ENCODE measurements at places on chromosomes 5 and 9. TPM values are rescaled to one million over a fixed set of nuclear protein-coding genes. Genes with fewer than 3 reads are reported as not detected.

The GCNT1 gene
- 2.9 TPM for polyA plus RNA-seq

The SPATA24 gene
- 6.6 TPM for polyA plus RNA-seq

The ADRA1B gene
- polyA plus RNA-seq, result not detected

The CERCAM gene
- 0.15 TPM for polyA plus RNA-seq

The MYMK gene
- polyA plus RNA-seq, result not detected

DNA sequence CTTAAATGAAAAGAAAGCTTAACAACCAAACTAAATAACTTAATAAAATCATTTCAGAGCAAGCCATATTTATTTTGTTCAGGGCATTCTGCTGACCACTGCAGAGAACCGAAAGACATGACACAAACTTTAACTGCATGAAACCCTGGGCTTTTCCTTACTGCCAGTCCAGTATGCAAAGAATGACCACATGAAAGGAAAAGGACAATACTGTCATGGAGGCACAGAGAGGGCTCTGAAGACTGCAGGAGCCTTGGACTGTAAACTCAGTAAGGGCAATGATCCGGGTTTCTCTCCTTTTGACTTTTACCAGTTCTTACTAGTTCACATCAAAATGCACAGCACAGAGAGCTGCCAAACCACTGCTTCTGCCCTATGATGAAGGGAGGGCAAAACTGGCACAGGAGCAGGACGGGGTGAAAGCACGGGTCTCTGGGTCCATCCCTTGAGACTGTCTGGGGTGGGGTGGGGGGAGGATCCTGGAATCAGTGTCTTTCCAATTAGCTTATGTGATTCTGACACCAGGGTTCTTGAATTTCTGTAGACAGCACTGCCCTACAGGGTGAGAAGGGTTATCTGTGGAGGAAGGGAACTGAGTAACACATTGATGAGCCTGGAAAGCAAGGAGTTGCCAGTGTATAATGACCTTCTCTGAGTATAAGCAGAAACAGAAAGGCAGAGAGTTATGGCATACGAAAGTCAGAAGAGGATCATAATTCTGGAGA lies 44.7 kb downstream of the RNF130 start:
- DNase-seq, result no peak

DNA sequence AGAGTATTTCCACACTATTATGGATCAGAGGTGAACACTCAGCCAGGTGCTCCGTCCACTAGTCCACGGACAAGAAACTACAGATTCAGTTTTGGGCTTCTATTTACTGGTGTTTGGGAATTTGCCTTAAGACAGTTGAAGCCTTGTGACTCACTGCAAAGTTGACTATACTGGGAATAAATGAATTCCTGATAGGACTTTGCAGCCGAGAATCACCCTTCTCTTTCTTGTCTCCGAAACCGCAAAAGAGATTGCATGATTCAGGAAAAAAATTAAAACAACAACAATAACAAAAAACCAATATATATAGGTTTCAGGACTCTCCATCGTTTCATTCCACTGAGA lies 716 bp downstream of the TMEM171 start:
- no peak for DNase-seq

DNA sequence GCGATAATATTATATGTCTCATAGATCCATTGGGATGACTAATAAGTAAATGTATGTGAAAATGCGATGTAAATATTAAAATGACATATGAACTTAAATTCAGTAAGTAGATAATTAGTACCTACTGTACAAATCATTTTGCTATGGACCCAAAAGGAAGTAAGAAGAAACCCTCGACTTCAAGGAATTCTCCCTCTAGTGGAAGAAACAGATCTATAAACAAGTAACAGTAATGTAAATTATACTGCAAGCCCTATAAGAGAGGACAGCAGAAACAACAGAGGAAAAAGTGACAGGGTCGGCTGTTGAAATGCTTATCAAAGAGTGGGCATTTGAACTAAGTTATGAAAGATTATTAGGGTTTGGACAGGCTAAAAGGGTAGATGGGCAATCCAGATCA lies 320.3 kb downstream of the DMAC1 start:
- no peak for DNase-seq

The TMEM232 gene
- 0.43 TPM for polyA plus RNA-seq

The ANKDD1B gene
- not detected for polyA plus RNA-seq

The C9orf43 gene
- polyA plus RNA-seq, result 0.72 TPM

The ANKRD55 gene
- 89.7 TPM for polyA plus RNA-seq

DNA sequence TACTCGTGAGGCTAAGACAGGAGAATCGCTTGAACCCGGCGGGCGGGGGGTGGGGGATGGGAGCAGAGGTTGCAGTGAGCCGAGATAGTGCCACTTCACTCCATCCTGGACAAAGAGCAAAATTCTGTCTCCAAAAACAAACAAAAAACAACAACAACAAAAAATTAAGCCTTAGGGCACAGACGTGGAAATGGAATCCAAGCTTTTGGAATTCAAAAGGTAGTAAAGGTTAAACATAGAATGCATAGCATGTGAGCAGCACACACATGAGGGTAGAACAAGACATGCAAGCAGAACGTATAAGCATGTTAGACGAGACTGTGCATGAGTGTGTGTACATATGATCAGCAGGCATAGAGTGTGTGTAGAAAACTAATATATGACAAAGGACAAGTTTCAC lies 68.0 kb downstream of the PTBP3 start:
- no peak for DNase-seq

GRCh38 chr5:41682641-41683040 lies 172.2 kb upstream of the PLCXD3 start:
- DNase-seq, result no peak

The PRUNE2 gene
- not detected for polyA plus RNA-seq

DNA sequence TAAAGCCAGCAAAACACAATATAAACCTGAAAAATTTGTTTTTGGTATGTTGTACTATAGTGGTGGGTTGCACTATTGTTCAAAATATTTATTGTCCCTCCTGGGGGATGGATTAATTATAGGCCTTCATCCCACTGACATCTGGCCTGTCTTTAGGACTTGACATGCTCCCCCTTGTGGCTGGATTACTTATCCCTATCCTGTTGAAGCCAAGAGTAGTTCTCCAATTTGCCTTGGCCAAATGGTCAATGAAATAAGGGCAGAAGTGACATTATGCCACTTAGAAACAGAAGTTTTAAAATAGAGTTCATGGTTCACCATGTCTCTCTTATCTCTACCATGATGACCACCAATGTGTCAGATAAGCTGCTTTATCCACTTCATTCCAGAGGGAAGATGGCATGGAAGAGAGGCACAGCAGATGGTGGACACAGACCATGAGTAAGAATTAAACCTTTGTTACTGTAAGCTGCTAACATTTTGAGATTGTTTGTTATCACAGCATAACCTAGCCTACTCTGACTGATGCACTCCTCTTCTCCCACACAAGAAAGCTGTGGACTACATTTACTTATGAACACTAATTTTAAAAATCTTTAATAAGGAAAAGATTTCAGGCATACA lies 29.2 kb upstream of the ARHGEF28 start:
- DNase-seq, result no peak

The CARD9 gene
- polyA plus RNA-seq, result 0.10 TPM

DNA sequence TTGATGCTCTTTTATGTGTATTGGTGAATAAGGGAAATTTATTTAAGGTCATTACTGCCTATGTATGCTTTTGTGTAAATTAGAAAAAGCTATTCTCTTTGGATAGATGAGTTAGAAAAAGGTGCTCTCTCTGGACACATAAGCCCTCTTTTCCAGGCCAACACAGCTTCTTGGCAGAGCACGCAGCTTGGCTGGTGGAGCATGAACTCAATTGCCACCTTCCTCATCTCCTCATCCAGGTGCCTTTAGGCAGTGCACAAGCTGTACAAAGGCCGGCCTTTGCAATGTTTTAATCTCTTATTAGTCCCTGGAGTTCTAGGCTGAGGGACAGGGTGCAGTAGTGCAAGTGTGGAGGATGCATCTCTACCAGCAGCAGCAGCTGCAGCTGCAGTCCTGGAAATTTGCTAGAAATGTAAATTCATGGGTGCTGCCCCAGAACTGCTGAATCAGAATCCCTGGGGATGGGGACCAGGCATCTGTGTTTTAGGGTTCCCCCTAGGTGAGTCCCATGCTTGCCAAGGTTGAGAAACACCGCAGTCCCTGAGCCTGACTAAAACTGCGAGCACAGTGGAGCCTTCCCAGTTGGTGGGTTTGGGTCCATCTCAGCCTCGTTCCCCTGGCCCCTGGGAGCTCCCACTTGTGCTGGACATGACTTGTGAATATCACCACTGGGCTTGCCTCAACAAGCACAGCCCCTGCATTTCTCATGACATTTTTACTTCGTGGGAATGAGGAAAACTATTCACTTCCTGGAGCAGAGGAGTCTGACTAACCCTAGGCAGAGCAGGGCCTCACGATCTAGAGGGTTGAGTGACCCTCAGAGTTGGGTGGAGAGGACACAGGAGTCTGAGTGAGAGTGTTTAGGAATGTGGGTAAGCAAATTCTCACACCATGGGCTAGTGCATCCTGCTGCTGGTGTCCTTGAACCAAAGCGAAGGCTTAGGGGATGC lies 272.3 kb downstream of the ZSWIM6 start:
- DNase-seq, result no peak

The PPP3R2 gene
- not detected for polyA plus RNA-seq

GRCh38 chr5:10157085-10157669 lies 92.5 kb downstream of the ATPSCKMT start:
- DNase-seq, result no peak

The ABLIM3 gene
- not detected for polyA plus RNA-seq

DNA sequence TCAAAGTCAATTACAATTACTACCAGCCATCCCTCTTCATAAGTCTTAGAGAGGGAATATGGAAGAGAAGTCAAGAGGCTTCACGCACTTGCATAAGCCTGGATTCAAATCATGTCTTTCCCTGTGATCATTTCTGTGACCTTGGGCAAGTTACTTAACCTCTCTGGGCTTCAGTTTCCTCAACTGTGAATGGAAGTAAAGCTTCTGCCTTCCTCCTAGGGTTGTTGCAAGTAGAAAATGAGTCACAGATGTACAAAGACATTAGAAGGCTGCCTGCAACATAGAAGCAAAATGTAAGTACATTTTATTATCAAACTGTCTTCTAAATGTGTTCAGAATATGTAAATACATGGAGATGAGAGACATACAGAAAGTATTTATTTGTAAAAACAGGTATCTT lies 42.3 kb upstream of the SEMA6A start:
- DNase-seq, result no peak

GRCh38 chr5:105931881-105932421 lies 1738.8 kb downstream of the EFNA5 start:
- DNase-seq, result no peak

The INSL6 gene
- not detected for polyA plus RNA-seq

DNA sequence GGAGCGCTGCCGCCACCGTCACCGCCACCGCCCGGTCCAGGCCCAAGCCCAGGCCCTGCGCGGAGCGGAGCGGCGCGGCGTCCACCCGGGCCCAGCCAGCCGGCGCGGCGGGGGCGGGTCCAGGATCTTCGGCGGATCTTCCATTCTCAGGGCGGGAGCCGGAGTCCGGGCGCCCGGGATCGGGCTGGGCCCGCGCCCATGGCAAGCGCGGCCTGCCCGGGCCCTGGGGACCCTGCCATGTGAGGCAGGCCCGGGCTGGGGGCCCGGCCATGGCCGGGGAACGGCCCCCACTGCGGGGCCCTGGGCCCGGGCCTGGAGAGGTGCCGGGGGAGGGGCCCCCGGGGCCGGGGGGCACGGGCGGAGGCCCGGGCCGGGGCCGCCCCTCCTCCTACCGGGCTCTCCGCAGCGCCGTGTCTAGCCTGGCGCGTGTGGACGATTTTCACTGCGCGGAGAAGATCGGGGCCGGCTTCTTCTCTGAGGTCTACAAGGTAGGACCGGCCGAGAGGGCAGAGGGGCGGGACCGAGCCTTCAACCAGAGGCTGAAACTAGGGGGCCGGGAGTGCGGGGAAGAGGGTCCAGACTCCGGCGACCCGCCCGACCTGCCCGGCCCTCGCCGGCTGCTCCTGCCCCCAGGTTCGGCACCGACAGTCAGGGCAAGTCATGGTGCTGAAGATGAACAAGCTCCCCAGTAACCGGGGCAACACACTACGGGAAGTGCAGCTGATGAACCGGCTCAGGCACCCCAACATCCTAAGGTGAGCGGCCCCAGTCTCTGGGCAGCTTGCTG lies 482 bp downstream of the TESK1 start:
- peak; percentile 52 for DNase-seq

The GZMA gene
- polyA plus RNA-seq, result 4.5 TPM

GRCh38 chr9:3247211-3247610 lies 278.6 kb downstream of the RFX3 start:
- DNase-seq, result no peak

DNA sequence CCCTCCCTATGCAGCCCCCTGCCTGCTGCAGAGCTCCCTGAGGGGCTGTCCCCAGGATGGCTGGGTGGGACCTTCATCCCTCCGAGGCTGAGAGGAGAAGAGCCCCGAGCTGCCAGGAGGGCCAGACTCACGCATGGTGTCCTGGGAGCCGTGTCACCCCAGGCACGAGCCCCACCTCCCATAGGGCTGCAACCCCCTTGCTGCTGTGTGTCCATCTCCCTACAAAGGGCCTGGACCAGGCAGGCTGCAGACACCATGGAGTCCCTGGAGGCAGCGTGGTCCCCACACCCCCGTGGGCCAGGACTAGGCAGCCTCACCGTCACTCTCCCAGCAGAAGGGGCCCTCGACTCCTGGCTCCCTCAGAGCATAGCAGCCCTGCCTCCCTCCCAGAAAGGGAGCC lies 11.2 kb upstream of the SEC16A start:
- DNase-seq, result no peak

The UNC13B gene
- 0.85 TPM for polyA plus RNA-seq

- DNase-seq, result no peak
Measured at GRCh38 chr9:122936464-122936863, 4.4 kb upstream of the RABGAP1 start.

GRCh38 chr9:94472806-94473360 lies 82.0 kb upstream of the PCAT7 start:
- no peak for DNase-seq

The PLAC8L1 gene
- polyA plus RNA-seq, result not detected

- no peak for DNase-seq
Measured at GRCh38 chr5:124742983-124743601, 3.3 kb downstream of the ZNF608 start.

The SPATA31C1 gene
- polyA plus RNA-seq, result not detected

DNA sequence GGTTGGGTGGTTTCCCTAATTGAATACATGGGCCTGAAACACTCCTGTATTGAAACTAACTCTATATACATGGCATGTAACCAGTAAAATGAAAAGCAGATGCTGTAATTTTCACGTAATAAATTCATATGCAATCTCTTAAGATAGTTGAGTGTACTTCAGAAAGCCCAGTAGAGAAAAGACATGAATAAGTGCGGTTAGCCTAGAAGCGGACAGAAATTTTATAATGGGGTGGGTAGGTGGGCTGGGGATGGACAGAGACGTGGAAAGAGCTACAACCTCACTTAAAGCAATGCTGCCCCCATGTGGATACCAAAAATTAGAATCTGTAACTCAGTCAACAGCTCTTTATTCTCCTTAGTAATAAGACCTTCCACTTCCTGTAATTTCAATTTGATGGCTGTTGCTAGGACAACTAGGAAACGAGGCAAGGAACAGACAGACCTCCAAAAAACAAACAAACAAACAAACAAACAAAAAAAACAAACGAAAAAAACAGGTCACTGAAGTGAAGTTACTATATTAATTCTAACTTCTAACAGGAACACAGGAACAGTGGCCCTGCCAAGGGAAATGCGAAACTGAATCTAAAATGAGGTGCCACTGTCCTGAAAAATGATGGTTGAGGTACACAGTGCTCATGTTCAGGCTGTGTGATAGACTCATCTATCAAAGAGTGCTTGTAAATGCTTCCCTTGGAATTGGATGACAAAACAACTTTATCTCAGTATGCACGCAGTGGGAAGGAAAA lies 103.4 kb upstream of the GNA14 start:
- peak; percentile 16 for DNase-seq
